Posterior vena cava (tissue), 2 donors: ENCODE measurements at places on chromosomes 16 and 17. TPM values are rescaled to one million over a fixed set of nuclear protein-coding genes. Genes with fewer than 3 reads are reported as not detected.

Gene NXN
- total RNA-seq, result 46.3 TPM

Gene FOXN1
- not detected for total RNA-seq

Gene TP53TG3F
- total RNA-seq, result not detected

GRCh38 chr17:35797370-35797769 is 1.9 kb upstream of the MMP28 start:
- DNase-seq, result no peak

DNA sequence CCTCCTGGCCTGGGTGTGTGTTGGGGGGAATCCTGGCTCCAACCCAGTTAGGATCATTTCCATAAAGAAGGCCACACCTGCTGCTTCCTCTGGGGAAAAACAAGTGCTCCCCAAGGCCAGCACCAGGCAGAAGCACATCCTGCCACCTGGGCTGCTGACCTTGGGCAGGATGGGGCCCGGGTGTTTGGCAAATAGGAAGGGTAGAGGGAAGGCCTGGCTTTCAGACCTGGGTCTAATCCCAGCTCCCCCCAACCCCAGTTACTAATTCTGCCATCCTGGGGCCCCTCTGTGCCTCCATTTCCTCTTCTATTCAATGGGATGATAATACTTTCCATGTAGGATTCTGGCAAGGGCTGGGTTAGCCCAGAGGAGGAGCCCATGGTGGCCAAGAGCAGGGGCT is 3.0 kb upstream of the NLRC5 start:
- peak; percentile 54 for DNase-seq

Gene MYH2
- total RNA-seq, result 0.43 TPM

Gene MYH11
- total RNA-seq, result 2,544 TPM

DNA sequence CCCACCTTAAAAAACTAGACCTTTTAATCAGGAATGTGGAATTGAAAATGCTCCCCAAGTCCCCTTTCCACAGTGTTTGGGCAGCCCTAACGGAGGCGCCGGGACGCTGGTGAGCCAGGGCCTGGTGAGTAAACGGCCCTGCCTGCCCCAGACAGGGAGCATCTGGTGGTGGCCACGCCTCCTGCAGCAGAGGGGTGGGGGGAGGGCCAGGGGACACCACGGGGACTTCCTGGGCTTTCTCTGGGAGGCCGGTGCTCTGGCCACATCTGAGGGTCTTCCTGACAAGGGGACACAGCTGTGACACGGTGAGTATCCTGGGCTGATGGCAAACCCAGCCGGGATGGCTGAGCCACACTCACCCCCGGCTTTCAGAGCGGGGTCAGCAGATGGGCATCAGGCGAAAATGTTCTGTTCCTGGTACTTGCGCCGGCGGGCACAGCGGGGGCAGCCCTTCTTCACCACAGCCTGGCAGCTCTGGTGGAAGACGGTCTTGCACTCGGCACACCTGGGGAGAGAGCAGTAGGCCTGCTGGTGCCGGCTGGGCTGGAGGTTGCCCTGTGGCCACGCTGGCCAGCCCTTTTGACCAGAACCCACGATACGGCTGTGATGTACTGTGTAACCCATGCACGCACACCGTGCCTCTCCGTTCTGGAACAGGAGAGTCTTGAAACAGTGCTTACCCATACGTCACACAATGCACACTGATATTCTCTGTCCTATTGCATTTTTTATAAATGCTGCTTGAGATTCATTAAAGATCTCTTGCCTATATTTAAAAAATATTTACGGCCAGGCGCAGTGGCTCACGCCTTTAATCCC is 5.0 kb upstream of the ARHGAP27 start:
- peak; percentile 77 for DNase-seq

GRCh38 chr16:23859713-23860269 is 24.0 kb downstream of the PRKCB start:
- no peak for DNase-seq

GRCh38 chr17:81491181-81491581 is 21.4 kb downstream of the ACTG1 start:
- no peak for DNase-seq

- no peak for DNase-seq
These were observed 73.1 kb downstream of the CEP95 start for GRCh38 chr17:64579917-64580316.

GRCh38 chr16:85524630-85525419 is 88.3 kb upstream of the GSE1 start:
- peak; percentile 89 for DNase-seq

GRCh38 chr17:45940826-45941225 is 46.5 kb downstream of the MAPT start:
- DNase-seq, result peak; percentile 45

- no peak for DNase-seq
These were observed at the start of gene TMEM98 for GRCh38 chr17:32927724-32928585. Gene TMEM98, plus strand, starts transcription at chr17:32928153. Its CDS starts 3,376 bp downstream, at chr17:32931529.

Gene TLCD2
- 7.6 TPM for total RNA-seq

DNA sequence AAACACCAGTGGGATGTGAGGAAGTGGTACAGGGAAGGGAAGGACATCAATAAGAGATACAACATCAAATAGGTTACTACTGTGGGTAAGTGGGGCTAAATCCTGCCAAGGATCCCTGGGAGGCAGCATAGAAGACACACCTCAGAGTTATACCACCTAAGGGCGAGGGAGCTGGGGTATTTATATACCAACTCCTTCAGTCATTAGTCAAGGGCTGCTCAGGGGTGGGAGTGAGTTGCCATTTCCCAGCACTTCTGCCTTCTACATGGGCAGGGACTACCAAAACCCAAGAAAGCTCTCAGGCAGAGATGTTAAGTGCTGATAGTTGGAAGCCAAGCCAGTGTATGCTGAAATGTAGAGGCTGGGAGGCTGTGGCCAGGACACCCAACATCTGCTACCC is 57.5 kb upstream of the MARCHF10 start:
- no peak for DNase-seq

Gene BAIAP2
- total RNA-seq, result 18.2 TPM

GRCh38 chr17:7916385-7916682 is 245 bp upstream of the RNF227 start:
- no peak for DNase-seq

- no peak for DNase-seq
These were observed 4.3 kb downstream of the NEUROD2 start for GRCh38 chr17:39603304-39604016.

Gene LRRC46
- total RNA-seq, result not detected

GRCh38 chr16:3486506-3487215 is 8.6 kb downstream of the C16orf90 start:
- DNase-seq, result peak; percentile 62

GRCh38 chr16:89827383-89828198 is 684 bp upstream of the SPIRE2 start:
- DNase-seq, result no peak

- DNase-seq, result peak; percentile 46
These were observed 1.8 kb upstream of the ZNRF1 start for GRCh38 chr16:74997042-74997491.

Gene HOXB5
- 1.1 TPM for total RNA-seq

Gene KRTAP9-4
- not detected for total RNA-seq

DNA sequence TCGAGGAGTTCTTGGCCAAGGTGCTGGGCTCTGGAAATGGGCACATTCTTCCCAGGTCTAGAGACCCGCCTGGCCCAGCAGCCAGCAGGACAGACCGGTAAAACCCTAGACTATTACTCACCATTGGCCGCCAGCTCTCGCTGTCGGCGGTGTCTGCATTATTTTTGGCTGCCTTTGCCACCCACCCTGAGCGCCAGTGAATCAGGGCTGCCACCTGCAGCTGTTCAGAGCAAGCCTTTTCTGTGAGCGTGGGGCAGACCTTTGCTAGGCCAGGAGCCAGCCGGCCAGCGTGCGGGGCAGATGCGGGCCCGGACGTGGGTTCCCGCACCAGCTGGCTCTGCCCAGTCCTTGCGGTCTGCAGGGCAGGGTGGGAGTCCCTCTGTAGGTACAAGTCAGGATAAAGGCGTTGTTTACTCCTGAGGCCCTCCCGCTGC is 15.8 kb upstream of the CLEC18A start:
- no peak for DNase-seq

Gene KRT39
- total RNA-seq, result not detected
